ENCODE measurements at places on chromosomes 16 and 17. TPM values are rescaled to one million over a fixed set of nuclear protein-coding genes. Genes with fewer than 3 reads are reported as not detected.

SLC16A6 gene
- 2.8 TPM for total RNA-seq

CES1 gene
- not detected for total RNA-seq

VPS35 gene
- 62.1 TPM for total RNA-seq

EMP2 gene
- total RNA-seq, result 6.0 TPM

SMARCE1 gene
- total RNA-seq, result 106 TPM

TNFRSF13B gene
- total RNA-seq, result not detected

SLC5A10 gene
- not detected for total RNA-seq

C1QTNF8 gene
- not detected for total RNA-seq

ENGASE gene
- 10.8 TPM for total RNA-seq

MYH8 gene
- not detected for total RNA-seq

TAC4 gene
- not detected for total RNA-seq

CLEC18A gene
- not detected for total RNA-seq

GOSR2 gene
- 44.5 TPM for total RNA-seq

IRX3 gene
- total RNA-seq, result 2.4 TPM

RECQL5 gene
- total RNA-seq, result 28.1 TPM

TERB1 gene
- not detected for total RNA-seq

PDE6G gene
- 2.7 TPM for total RNA-seq

CEP95 gene
- total RNA-seq, result 25.2 TPM

HP gene
- total RNA-seq, result not detected

B3GNT9 gene
- total RNA-seq, result 5.3 TPM
